HS-27A (cell line): ENCODE measurements at places on chromosomes 6 and 20.

- no peak for DNase-seq
Measured at GRCh38 chr6:163867518-163868292, 453.2 kb downstream of the QKI start.

GRCh38 chr6:85494547-85495536, 45.0 kb downstream of the NT5E start:
- no peak for DNase-seq

DNA sequence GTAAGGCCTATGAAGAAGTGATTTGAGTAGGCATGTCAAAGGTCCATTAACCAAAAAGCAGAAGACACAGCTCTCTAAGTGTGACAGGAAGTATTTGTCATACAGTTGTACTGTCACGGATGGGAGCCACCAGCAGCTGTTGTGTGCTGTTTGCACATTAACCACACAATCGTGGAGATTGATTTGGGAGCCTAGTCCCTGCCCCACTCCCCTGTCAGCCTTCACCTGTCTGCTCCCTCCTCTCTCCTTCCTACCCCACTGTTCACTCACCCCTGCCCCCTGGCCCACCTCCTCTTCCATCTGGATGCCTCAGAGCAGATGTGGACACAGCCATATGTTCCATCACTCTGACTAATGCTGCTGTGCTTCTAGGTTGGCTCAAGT, 124.7 kb upstream of the SPACA1 start:
- DNase-seq, result no peak

DNA sequence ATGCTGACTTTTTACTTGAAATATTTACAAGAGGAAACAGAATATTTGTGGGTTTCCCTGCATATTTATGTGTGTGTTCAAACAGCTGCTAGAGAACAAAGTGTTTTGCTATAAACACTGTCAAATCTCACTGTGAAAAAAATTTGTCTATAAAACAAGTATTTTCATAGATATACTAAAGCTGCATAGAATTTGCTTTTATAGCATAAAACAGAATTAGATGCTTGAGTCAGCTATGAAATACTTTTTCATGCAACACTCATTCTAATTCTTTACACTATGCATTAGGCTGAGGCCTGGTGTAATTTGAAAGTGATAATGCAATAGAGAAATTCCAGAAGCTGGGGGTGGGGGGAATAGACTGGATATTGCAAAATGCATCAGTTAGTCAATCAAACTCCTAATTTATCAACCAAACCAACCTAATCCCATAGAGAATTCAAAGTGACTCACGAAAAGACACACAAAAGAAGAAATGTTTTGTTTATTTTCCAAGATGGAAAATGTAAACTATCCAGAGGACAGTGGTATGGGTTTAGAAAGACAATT, 148.2 kb downstream of the LAMA2 start:
- DNase-seq, result peak; percentile 14

DNA sequence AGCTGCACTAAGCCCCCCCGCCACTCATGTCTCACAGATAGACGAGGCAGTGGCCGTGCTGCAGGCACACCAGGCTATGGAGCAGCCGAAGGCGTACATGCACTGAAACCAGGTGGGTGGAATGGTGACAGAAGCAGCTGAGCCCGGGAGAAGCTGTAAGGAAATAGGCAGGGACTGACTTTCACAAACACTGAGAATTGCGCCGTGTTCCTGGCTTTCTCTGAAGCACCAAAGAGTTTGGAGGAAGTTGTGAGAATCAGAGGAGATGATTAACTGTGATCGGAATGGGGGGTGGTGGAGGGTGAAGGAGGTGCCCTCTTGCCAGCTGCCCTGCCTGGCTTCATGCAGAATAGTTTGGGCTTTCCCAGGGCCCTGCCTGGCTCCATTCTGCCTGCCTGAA, 21.6 kb downstream of the TOMM34 start:
- DNase-seq, result no peak

- DNase-seq, result no peak
Measured at GRCh38 chr6:36947570-36948351, 6.8 kb upstream of the PI16 start.

DNA sequence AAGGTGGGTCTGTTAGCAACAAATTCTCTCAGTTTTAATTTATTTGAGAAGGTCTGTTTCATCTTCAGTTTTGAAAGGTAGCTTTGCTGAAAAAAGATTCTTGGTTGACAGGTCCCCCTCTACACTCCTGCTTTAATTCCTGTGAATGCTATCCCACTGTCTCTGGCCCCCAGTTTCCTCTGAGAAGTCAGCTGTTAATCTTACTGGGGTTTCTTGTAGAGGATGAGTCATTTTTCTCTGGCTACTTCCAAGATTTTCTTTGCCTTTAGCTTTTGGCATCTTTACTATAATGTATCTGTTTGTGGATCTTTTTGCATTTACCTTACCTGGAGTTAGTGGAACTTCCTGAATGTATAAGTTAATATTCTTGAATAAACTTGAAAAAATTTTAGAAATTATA, 122.7 kb downstream of the MMS22L start:
- DNase-seq, result no peak

DNA sequence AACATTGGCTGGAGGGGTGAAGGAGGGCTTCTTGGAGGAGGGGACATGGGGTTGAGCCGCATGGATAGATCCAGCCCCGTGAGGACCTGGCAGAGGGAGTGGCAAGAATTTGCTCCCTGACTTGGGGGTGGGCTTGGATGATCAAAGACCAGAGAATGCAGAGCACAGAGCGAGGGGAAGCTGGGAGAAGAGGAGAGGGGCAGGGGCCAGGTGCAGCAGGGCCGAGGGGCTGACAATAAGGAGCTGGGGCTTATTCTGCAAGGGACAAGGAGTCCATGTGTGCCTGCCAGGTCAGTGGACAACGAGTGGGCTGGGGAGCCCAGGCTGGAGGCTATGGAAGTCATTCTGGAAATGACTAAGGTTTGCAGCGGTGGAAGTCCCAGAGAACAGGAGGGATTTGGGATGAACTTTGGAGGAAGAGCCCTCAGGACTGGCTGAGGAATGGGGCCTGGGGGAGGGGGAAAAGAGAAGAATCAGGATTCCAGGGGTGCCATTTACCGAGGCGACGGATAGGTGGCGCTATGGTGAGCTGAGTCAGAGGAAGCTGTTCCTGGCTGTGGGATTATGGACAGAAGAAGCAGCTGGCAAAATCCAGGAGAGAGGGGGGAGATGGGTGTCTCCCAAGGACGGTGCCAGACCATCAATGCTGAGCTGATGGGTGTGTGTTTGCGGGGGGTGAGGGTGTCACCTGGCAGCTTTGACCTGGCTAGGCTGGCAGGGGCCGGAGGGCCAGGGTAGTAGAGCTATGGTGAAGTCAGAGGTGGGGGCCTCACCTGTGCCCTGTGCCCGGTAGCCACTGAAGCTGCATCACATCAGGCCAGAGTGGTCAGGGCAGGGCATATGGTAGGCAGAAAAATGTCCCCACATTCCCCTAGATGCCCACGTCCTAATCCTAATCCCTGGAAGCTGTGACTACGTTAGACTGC, 7.8 kb downstream of the KCNG1 start:
- DNase-seq, result peak; percentile 30

DNA sequence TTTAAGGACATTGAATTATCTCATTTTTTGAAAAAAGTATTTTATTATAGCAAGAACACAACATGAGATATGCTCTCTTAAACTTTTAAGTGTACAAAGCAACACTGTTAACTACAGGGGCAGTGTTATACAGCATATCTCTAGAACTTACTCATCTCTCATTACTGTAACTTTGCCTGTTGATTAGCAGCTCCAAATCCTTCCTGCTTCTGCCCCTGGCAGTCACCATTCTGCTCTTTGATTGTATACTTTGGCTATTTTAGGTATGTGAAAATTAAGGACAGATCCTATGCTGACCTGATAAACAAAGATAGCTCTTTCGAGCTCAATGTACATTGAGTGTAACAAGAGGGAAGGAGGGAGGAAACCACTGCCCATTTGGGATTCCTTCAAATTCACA, 1349.8 kb upstream of the GJE1 start:
- DNase-seq, result no peak

GRCh38 chr20:50381075-50381732, 129.0 kb upstream of the PTPN1 start:
- DNase-seq, result no peak

DNA sequence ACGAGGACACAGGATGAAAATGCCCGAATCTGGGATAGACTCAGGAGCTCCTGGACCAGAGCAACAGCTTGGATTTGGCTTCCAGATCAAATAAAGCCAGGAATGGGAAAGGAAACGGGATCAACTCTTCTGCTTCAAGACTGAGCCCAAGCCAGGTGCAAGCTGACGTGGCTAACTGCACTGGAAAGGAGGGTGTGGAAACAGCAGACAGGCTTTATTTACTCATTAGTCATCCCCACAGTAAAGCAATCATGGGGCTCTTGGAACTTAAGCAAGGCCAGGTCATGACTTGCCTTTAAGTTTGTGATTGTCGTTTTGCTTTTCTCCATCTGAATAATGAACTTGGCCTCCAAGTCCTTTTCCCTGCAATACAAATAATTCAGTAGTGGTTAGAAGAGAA, 45.2 kb downstream of the KIF16B start:
- DNase-seq, result peak; percentile 81

- no peak for DNase-seq
Measured at GRCh38 chr20:45354423-45355208, 6.4 kb upstream of the SDC4 start.

DNA sequence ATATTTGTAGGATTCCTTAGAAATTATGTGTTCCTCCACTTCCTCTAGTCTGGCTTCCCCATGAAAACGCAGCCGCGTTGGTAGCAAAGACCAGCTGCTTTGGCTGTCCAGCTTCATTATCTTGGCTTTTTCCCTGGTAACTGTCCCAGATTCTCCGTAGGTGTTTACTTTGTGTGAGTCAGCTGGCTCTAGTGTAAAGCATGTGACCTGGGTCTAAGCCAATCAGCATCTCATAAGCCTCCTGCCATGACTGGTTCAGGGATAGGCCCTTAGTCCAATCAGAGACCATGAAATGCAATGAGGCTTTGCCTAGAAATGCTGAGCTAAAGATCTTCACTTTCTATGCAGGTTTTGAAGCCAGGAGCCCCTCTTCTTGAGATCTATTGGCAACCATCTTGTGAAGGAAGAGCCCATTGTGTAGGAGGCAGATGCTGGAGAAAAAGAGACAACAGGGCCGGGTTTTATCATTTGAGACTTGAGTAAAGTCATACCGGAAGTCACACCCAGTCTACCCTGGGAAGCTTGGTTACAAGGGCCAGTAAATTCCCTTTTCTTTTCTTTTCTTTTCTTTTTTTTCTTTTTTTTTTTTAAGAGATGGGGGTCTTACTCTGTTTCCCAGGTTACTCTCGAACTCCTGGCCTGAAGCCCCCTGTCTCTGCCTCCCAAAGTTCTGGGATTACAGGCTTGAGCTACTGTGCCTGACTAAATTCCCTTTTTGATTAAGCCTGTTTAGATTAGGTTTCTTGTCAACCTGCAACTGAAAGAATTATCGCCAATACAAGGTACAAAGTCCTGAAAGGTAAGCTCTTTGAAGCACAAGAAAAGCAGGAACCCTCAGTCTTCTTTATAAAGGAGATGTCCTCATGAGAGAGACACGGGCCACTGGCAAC, 256.5 kb upstream of the RREB1 start:
- DNase-seq, result no peak

DNA sequence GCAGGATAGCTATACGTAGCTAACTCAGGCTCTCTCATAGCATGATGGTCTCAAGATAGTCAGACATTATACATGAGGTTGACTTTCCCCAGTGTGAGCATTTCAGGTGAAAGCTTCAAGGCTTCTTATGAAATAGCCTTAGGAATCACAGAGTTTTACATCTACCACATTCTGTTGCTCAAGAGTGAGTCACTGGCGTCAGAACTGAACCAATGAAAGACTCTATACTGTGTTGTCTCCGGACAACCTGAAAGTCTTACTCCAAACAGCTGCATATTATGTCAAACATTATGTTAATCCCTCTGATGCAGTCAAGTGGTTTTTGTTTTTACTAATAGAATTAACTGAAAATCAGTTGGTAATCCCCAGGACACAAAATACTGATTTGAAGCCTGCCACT, 79.8 kb upstream of the TRDN start:
- no peak for DNase-seq

DNA sequence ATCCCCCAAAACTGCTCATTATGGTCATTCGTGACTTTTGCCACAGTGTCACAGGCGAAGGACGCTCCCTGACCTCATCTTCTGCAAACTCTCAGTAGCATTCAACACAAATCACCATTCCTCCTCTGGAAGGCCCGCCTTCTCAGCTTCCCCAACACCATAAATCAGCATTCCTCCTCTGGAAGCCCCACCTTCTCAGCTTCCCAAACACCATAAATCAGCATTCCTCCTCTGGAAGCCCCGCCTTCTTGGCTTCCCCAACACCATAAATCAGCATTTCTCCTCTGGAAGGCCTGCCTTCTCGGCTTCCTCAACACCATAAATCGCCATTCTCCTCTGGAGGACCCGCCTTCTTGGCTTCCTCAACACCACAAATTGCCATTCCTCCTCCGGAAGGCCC, 288.0 kb upstream of the AGPAT4 start:
- DNase-seq, result no peak

- no peak for DNase-seq
Measured at GRCh38 chr20:41175201-41175651, 37.9 kb downstream of the PLCG1 start.

DNA sequence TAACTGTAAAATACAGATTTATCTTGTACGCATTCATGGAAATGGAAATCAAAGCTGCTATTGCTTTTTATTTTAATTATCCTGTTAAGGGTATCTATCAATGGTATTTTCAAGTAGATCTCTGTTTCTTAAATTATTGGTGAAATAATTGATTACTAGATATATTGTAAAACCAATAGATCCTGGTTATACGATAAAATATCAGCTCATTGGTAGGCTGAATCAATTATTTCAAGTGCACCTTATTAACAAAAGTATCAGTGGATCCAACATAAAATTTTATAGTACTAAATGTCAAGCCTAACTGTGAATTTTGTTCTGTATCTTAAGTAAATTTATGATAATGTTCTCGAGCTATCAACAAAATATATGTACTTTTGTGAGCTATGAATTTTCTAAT, 21.8 kb downstream of the PARD6B start:
- no peak for DNase-seq

DNA sequence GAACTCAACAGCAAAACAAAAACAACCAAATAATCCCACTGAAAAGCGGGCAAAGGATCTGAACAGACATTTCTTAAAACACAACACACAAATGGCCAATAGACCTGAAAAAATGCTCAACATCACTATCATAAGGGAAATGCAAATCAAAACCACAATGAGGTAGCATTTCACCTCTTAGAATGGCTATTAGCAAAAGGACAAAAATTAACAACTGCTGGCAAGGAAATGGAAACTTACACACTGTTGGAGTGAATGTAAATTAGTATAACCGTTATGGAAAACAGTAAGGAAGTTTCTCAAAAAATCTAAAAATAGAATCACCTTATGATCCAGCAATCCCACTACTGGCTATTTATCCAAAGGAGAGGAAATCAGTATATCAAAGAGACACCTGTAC, 20.9 kb downstream of the FAM8A1 start:
- no peak for DNase-seq

- no peak for DNase-seq
Measured at GRCh38 chr6:140711019-140711613, 1336.7 kb upstream of the CITED2 start.

- DNase-seq, result no peak
Measured at GRCh38 chr6:127775371-127775770, 125.5 kb downstream of the THEMIS start.
